ENCODE measurements at places on chromosomes 2 and 18. TPM values are rescaled to one million over a fixed set of nuclear protein-coding genes. Genes with fewer than 3 reads are reported as not detected.

IGFBP2 gene
- total RNA-seq = 2.7 TPM

DNA sequence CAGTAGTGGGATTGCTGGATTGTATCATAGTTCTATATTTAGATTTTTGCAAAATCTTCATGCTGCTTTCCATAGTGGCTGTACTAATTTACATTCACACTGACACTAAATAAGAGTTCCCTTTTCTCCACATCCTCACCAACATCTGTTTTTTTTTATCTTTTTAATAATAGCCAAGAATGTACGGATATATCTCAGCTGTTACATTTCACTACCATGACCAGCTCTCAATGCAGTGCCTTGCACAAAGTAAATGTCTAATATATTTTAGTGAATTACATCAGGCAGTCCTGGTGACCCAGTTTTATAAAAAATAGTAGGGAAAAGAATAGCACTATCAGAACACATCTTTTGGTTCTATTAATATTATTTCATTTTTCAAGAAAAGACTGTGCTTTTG, 161.8 kb downstream of the LNPK start:
- no peak for DNase-seq
- H3K27me3 ChIP-seq = peaks cover 28% of the 10 kb centered on the region
- no peak overlapping the region for H3K4me3 ChIP-seq
- no peaks in the 10 kb centered on the region for H3K4me1 ChIP-seq
- no peaks in the 10 kb centered on the region for H3K36me3 ChIP-seq

GRCh38 chr2:57869758-57870344, 176.8 kb upstream of the VRK2 start:
- H3K27me3 ChIP-seq = no peaks in the 10 kb centered on the region
- no peak overlapping the region for H3K4me3 ChIP-seq
- no peaks in the 10 kb centered on the region for H3K36me3 ChIP-seq
- no peaks in the 10 kb centered on the region for H3K4me1 ChIP-seq

DQX1 gene
- 0.45 TPM for total RNA-seq

CRACDL gene
- 0.14 TPM for total RNA-seq

Measured in activated naive CD4-positive, alpha-beta T cell treated with anti-CD3 and anti-CD28 coated beads for 36 hours (primary cell).